ENCODE measurements at places on chromosomes 2 and 18.
A peak's percentile ranks its signal among the peaks of the same experiment; 100 is the strongest.

DNA sequence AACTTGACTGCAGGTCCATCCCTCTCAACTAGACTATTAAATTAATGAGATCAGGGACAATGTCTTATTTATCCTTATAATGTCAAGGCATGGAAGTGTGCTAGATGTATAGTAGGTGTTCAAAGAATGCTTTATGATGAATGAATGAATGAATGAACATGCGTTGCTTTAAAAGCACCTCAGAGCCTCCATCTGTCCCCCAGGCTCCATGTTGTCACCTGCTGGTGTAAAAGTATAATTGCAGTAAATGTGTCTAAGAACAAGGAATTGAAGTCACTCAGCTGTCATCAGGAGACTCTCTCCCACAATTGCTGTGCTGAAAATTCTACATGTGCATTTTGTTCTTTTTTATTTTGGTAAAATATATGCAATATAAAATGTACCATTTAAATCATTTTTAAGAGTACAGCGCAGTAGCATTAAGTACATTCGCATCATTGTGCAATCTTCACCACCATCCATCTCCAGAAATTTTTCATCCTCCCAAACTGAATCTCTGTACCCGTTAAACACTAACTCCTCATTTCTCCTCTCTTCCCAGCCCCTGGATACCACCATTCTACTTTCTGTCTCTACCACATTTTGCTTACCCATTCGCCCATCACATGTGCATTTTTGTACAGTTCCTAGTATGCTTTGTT, 52.6 kb downstream of the GNAL start:
- DNase-seq: no peak

- DNase-seq: no peak
Measured at GRCh38 chr2:152571048-152571766, 146.1 kb downstream of the PRPF40A start.

DNA sequence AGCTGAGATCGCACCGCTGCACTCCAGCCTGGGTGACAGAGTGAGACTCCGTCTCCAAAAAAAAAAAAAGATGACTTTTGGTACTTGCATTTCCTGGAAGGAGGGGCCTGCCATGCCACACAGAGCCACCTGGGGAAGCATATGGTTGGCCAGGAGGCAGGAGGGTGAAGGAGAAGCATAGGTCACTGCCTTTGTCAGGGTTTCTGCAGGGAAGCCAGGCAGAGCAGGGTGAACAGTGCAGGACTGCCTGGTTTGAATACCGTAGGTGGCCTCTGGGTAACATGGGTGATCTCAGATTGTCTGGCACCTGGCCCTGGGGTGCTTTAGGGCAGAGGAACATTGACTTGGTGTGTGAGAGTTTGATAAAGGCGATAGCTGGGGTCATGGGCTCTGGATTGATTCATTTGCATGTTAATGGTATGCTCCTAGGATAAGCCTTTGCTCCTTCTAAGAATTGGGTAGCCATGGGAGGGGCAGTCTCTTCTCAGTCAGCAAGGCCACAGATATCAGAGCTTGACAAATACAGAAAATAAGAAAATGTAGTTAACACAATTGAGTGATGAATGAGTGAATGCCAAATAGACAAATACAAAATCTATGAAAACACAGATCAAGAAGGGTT, 124.0 kb upstream of the SEC11C start:
- no peak for DNase-seq

- DNase-seq: peak; percentile 90
Measured at GRCh38 chr18:2981212-2981728, 31.7 kb downstream of the LPIN2 start.

- no peak for DNase-seq
Measured at GRCh38 chr2:136110526-136110925, 7.4 kb downstream of the CXCR4 start.

- DNase-seq: no peak
Measured at GRCh38 chr2:101344137-101344536, 35.6 kb upstream of the RNF149 start.

DNA sequence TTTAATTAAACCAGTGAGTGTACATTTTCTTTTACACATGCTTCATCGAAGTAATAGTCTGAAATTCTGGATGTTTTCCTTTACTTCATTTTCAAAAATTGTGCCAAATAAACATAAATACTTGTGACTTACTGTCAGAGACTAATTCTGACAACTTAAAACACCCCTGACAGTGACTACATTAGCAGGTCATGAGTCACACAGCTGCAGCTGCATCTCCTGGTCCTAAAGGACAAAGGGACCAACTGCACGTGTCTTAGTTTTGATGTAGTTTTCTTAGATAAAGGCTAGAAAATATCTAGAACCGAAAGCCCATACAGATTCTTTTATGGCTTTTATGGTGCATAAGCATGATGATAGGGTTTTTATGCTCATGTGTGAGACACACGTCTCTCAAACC, 29.6 kb upstream of the DSC3 start:
- no peak for DNase-seq

DNA sequence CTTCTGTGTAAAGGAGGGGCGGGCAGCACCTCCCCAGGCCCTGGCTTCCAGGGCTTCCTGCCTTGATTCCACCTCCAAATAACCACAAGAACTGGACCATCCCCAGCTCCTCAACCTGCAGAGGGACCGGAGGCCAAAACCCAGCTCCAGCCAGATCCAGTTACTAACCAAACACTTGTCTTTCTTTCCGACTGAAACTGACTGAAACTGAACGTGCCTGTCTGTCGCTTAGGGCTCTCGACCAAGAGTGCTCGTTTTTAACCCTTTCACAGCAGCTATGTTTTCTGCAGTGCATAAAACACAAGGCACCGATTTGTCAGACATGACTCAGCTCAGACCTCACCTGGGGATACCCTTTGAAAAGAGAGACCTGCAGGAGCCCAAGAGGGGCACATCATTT, 249.9 kb upstream of the SIX2 start:
- DNase-seq: peak; percentile 43

DNA sequence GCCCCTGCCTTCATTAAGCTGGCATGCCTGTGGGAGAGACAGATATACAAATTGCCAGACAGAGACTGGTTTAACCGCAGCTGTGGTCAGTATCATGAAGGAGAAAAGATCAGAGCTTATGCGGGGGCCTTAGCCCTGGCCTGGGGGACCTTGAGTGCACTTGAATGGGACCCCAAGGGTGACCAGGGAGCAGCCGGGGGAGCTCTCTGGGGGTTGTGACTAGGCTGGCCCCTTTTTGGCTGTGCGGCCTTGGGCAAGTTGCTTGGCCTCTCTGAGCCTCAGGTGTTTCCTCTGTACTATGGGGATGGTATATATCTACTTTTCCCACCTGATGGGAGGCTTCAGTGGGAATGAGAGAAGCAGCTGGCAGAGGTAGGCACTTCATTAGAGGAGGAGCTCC, 35.7 kb downstream of the INHBB start:
- DNase-seq: no peak

DNA sequence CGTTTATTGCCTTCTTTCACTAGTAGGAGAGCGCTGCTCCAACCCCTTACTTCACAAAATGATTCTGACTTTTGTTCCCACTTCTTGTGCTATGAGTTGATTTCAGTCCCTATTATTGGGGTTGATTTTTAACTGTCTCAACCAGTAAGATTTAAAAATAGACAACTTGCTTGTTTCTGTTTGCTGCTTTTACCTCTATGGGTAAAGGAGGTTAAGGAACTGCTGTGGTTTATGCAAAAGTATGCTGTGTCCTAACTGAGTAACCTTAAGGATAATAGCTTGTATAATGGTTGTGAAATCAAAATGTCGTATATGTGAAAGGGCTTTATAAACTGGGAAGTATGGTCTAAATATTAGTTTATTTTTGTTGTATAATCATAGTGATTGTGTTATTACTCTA, 22.6 kb downstream of the ALMS1 start:
- DNase-seq: no peak

- DNase-seq: no peak
Measured at GRCh38 chr18:3268306-3268705, 6.4 kb downstream of the MYL12B start.

GRCh38 chr18:49721981-49722380, 91.4 kb downstream of the ACAA2 start:
- DNase-seq: no peak

DNA sequence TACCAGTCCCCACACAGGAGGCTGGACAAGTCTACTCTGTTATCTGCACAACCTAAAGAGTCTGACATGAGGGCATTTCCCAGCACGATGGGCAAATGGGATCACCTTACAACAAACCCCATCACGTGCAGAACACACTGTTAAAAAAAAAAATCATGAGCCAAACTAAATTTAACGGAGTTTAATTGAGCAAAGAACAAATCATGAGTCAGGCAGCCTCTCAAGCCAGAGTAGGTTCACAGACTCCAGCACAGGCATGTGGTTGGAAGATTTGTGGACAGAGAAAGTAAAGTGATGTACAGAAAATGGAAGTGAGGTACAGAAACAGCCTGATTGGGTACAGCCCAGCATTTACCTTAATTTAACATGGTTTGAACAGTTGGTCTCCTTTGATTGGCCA, 59.9 kb downstream of the KYNU start:
- DNase-seq: peak; percentile 13

- DNase-seq: no peak
Measured at GRCh38 chr2:50449306-50449705, 582.6 kb downstream of the NRXN1 start.

DNA sequence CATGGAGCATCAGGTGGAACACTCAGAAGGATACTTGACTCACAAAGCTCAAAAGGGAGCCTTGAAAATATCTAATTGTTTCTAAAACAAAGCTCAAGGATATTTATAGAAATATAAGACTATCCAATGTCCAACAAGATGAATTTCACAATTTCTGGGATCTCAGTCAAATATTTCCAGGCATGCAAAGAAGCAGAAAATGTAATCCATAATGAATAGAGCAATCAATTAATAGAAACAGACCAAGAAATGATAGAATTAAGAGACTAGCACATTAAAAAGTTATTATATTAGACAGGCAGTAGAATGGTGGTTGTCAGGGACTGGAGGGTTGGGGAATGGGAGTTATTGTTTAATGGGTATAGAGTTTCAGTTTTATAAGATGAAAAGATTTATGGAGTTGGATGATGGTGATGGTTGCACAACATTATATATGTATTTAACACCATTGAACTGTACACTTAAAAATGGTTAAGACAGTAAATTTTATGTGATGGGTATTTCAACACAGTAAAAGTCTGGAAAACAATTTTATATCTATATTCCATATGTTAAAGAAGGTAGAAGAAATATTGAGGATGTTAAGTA, 189.9 kb upstream of the PIEZO2 start:
- DNase-seq: no peak

DNA sequence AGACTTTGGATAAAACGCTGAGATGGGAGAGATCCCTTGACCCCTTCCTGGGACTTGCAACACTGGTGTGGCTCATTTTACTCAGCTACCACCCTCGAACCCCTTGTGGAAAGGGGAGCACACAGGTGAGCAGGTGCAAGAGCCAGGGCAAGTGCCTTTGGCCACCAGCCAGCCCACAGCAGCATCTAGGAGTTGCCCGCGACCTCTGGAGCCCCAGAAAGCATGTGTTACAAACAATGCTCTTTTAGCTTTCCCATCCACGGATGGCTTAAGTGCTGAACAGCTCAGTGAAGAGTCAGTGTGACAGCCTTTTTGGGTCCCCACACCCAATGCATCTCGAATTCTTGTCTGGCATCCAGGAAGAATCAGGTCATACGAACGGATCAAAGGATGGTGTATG, 197.8 kb downstream of the MEMO1 start:
- no peak for DNase-seq

DNA sequence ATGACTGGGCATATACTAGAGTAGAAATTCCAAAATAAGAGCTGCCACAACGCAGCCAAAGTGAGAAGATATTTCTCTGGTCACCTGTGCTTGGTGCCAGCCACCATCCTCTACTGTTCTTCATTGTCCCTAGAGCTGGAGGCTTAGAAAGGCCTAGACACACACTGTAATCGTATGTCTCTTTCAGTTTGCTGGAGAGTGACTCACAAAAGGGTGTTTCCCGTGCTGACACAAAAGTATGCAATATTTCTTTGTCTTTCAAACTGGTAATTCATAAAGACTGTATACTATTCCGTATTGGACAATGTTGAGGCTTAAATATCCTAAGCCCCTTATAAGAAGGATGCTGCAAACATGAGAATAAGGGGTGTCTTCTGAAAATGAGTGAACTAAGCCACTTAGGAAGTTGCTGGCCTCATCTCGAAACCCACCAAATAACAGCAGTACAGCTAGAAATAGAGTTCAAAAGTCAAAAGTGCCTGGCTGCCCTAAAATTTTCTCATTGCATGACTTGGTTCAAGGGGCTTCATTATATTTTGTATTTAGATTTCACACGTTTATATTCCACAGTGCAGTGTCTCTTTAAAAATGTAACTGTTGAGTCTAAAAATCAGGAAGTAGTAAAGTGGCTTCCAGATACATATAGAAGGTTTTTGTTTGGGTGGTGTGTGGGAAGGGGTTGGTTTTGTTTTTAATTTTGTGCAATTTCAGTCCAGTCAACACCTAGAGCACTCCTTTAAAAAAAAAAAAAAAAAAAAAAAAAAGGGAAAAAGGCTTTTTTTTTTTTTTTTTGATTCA, 601.1 kb downstream of the ARHGAP15 start:
- DNase-seq: no peak

GRCh38 chr2:234145511-234145910, 95.0 kb downstream of the SPP2 start:
- no peak for DNase-seq

GRCh38 chr2:46548103-46548486, 68.7 kb downstream of the TMEM247 start:
- no peak for DNase-seq

GRCh38 chr18:3821524-3821923, 371.6 kb downstream of the TGIF1 start:
- DNase-seq: no peak

DNA sequence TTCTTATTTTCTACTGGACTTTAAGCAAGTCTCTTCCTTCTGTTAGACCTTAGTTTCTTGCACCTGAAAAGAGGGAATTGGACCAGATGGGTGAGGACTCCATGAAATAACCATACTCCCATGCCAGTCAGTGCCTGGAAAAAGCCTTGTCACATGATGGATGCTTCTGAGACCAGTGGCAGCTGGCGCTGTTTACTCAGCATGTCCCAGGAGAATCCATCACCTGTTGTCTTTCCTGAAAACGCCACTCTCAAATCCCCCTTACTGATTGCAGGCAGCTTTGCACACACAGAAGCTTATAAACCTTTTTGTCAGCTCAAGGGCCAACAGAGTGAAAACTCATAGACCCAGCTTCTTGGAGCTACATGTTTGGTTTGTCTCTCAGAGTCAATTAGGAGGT, 117.6 kb downstream of the POLE4 start:
- no peak for DNase-seq

GRCh38 chr18:25089470-25089869, 262.5 kb downstream of the ZNF521 start:
- no peak for DNase-seq

DNA sequence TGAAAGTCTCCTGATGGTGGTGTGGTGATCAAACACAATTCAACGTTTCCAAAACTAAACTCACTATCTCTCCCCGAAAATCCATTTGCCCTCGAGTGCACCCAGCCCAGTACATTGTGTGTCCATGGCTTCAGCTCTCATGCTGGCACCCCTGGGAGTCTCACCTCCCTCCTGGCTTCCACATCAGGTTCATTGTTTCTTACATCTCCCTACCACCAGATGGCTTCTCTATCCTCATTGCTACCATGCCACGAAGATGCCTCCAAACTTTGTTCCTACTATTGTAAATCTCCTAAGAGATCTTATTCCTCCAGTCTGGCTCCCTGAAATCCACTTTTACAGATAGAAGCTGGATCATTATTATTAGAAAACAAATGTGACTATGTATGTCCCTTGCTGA, 197.0 kb downstream of the MYT1L start:
- no peak for DNase-seq

All from astrocyte of the spinal cord (primary cell).